ENCODE measurements at places on chromosomes 11 and 22.

- no peak overlapping the region for H3K27ac ChIP-seq
- no peak overlapping the region for H3K4me3 ChIP-seq
- H3K36me3 ChIP-seq: peaks cover 8% of the 10 kb centered on the region
- no peak for DNase-seq
- H3K27me3 ChIP-seq: no peaks in the 10 kb centered on the region
These were observed 50.0 kb downstream of the FAM168A start for GRCh38 chr11:73547706-73548595.

GRCh38 chr11:37812281-37812880, 1214.3 kb upstream of the RAG2 start:
- H3K27ac ChIP-seq: no peak overlapping the region
- DNase-seq: no peak
- no peaks in the 10 kb centered on the region for H3K36me3 ChIP-seq
- H3K27me3 ChIP-seq: no peaks in the 10 kb centered on the region
- H3K4me3 ChIP-seq: no peak overlapping the region

DNA sequence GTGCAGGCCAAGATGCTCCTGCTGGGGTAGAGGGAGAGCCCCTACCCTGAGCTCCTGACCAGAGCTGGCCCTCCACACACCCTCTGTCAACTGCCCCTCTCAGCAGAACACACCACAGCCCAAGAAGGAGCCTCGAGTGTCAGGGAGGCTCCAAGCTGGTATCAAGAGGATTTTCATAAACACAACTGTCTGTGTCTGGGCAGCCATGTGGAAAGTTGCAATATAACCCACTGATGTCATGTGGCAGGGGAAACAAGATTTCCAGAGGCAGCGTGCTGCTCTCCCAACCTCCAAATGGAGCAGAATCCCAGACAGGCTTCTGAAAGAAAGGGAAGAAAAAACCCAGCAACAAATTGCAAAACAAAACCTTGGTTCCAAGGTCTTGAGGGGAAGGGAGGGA, 569.9 kb downstream of the BUD13 start:
- H3K27me3 ChIP-seq: no peaks in the 10 kb centered on the region
- no peak overlapping the region for H3K4me3 ChIP-seq
- H3K27ac ChIP-seq: no peak overlapping the region
- peaks cover 60% of the 10 kb centered on the region for H3K4me1 ChIP-seq
- H3K36me3 ChIP-seq: no peaks in the 10 kb centered on the region
- no peak for DNase-seq

DNA sequence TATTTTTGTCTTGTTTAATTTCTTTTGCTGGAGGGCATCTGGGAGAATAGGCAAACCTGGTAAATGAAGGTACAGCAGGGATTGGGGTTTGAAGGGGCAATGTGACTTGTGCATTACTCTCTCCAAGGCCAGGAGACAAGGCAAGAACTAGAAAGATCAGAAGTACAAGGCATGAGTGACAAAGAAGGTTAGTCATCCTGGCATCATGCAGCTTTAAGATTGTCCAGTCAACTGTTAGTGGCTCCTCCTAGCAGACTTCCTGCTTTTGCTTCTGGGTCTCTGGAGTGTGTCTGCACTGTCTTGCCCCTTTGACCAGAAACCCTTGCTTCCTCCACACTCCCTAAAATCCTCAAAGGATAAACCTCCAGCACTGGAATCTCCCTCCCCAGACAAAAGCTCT, 27.2 kb upstream of the GLYATL1 start:
- no peak overlapping the region for H3K4me3 ChIP-seq
- DNase-seq: no peak
- H3K27ac ChIP-seq: no peak overlapping the region
- no peaks in the 10 kb centered on the region for H3K4me1 ChIP-seq
- H3K36me3 ChIP-seq: no peaks in the 10 kb centered on the region
- no peaks in the 10 kb centered on the region for H3K27me3 ChIP-seq

- H3K27me3 ChIP-seq: no peaks in the 10 kb centered on the region
- DNase-seq: no peak
- H3K4me1 ChIP-seq: peaks cover 5% of the 10 kb centered on the region
- no peak overlapping the region for H3K4me3 ChIP-seq
These were observed 3.1 kb downstream of the PPP2R1B start for GRCh38 chr11:111762981-111763643.
